ENCODE measurements at places on chromosomes 5 and 9. TPM values are rescaled to one million over a fixed set of nuclear protein-coding genes. Genes with fewer than 3 reads are reported as not detected.
A peak's percentile ranks its signal among the peaks of the same experiment; 100 is the strongest.

- H3K4me3 ChIP-seq = no peak overlapping the region
- H3K27ac ChIP-seq = no peak overlapping the region
- H3K4me1 ChIP-seq = peaks cover under 1% of the 10 kb centered on the region
- no peaks in the 10 kb centered on the region for H3K27me3 ChIP-seq
- peaks cover 1% of the 10 kb centered on the region for H3K36me3 ChIP-seq
Observed at GRCh38 chr5:100516285-100516684, 18.9 kb upstream of the FAM174A start.

DNA sequence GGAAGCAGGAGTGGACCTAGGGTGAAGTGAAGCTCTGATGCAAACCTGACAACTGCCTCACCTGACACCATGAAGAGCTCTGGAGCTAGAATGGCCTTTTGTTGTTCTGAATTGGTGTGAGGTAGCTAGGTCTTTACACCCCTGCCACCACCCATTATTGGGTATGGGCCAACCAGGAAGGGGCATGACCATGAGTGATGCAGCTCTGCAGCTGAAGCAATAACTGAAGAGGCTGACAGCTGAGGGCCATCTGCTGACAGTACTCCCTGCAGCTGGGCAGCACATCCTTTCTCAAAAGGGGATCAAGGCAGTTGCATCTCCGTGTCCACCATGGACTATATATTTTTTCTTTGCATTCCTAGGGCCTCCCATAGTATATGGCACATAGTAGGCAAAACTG is 87.0 kb upstream of the TLE1 start:
- H3K27ac ChIP-seq = no peak overlapping the region
- DNase-seq = no peak

IFNA2 gene
- not detected for total RNA-seq

DNA sequence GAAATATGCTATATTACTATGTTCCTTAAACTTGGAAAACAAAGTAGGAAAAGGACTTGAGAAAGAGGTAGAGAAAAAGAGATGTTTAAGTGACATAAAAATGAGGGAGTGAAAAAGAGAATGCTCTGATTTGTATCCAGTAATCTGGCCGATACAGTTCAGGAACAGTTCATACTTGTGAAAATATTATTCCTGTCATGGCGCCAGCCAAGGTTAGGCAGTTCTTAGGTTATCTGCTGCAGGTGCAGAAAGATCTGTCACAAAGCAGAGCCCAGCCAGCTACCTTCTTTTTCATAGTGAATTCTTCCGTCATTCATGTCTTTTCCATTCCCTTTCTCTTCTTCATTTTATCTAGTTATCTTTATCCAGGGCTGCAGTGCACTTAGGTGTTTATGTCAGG is 256.3 kb downstream of the ADAMTSL1 start:
- no peak for DNase-seq
- no peak overlapping the region for H3K27ac ChIP-seq
- no peaks in the 10 kb centered on the region for H3K36me3 ChIP-seq
- H3K4me1 ChIP-seq = peaks cover 2% of the 10 kb centered on the region
- no peaks in the 10 kb centered on the region for H3K27me3 ChIP-seq
- H3K4me3 ChIP-seq = no peak overlapping the region

DNA sequence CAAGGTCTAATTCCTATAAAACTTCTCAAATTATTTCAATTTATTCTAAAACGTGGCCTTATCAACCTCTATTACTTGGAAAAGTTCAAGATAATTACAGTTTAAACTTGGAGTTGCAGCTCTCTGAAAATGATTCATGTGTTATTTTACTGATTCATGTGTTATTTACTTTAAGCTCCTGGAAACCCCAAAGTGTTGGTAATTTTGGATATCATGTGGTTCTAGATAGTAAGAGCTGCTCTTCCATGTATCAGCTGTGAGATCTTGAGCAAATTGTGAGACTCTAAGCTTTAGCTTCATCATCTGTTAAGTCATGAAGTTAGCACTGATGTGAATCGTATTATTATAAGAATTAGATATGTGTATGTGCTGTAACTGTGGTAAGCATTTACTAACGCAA is 749.2 kb downstream of the TLE4 start:
- no peaks in the 10 kb centered on the region for H3K4me1 ChIP-seq
- H3K27me3 ChIP-seq = no peaks in the 10 kb centered on the region
- H3K36me3 ChIP-seq = no peaks in the 10 kb centered on the region
- no peak overlapping the region for H3K27ac ChIP-seq

SLC4A9 gene
- total RNA-seq = 0.58 TPM

GRCh38 chr9:135584371-135584770 is 22.8 kb downstream of the PAEP start:
- no peak overlapping the region for H3K4me3 ChIP-seq
- H3K27ac ChIP-seq = no peak overlapping the region
- no peaks in the 10 kb centered on the region for H3K4me1 ChIP-seq
- peaks cover 12% of the 10 kb centered on the region for H3K27me3 ChIP-seq

DNA sequence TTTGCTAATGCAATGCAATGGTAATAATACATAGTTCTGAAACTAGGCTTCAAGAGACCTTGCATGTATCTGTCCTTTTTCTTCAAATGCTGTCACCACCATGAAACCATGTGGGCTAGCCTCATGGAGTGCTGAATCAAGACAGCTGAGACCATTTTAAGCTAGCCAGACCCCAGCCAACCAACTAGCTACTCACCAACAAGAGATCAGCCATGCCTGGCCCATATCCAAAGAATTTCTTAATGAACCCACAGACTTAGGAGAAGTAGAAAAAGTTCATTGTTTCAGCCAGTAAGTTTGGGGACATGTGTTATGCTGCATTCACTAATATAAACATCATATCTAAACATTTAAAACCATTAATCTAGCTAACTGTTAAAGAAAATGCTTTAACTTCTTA is 139.8 kb upstream of the EDIL3 start:
- no peak overlapping the region for H3K4me3 ChIP-seq
- no peaks in the 10 kb centered on the region for H3K4me1 ChIP-seq
- no peaks in the 10 kb centered on the region for H3K27me3 ChIP-seq
- no peak overlapping the region for H3K27ac ChIP-seq
- no peaks in the 10 kb centered on the region for H3K36me3 ChIP-seq

DNA sequence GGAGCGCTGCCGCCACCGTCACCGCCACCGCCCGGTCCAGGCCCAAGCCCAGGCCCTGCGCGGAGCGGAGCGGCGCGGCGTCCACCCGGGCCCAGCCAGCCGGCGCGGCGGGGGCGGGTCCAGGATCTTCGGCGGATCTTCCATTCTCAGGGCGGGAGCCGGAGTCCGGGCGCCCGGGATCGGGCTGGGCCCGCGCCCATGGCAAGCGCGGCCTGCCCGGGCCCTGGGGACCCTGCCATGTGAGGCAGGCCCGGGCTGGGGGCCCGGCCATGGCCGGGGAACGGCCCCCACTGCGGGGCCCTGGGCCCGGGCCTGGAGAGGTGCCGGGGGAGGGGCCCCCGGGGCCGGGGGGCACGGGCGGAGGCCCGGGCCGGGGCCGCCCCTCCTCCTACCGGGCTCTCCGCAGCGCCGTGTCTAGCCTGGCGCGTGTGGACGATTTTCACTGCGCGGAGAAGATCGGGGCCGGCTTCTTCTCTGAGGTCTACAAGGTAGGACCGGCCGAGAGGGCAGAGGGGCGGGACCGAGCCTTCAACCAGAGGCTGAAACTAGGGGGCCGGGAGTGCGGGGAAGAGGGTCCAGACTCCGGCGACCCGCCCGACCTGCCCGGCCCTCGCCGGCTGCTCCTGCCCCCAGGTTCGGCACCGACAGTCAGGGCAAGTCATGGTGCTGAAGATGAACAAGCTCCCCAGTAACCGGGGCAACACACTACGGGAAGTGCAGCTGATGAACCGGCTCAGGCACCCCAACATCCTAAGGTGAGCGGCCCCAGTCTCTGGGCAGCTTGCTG is 482 bp downstream of the TESK1 start:
- peaks cover 17% of the 10 kb centered on the region for H3K4me1 ChIP-seq
- H3K27me3 ChIP-seq = no peaks in the 10 kb centered on the region
- no peak for DNase-seq
- peak overlapping the region; percentile 79 for H3K4me3 ChIP-seq
- peaks cover 6% of the 10 kb centered on the region for H3K36me3 ChIP-seq

GRCh38 chr5:104298518-104298917 is 735.9 kb upstream of the NUDT12 start:
- H3K4me1 ChIP-seq = peaks cover 10% of the 10 kb centered on the region
- H3K27me3 ChIP-seq = no peaks in the 10 kb centered on the region
- no peak for DNase-seq
- H3K27ac ChIP-seq = no peak overlapping the region
- H3K36me3 ChIP-seq = peaks cover 2% of the 10 kb centered on the region

DNA sequence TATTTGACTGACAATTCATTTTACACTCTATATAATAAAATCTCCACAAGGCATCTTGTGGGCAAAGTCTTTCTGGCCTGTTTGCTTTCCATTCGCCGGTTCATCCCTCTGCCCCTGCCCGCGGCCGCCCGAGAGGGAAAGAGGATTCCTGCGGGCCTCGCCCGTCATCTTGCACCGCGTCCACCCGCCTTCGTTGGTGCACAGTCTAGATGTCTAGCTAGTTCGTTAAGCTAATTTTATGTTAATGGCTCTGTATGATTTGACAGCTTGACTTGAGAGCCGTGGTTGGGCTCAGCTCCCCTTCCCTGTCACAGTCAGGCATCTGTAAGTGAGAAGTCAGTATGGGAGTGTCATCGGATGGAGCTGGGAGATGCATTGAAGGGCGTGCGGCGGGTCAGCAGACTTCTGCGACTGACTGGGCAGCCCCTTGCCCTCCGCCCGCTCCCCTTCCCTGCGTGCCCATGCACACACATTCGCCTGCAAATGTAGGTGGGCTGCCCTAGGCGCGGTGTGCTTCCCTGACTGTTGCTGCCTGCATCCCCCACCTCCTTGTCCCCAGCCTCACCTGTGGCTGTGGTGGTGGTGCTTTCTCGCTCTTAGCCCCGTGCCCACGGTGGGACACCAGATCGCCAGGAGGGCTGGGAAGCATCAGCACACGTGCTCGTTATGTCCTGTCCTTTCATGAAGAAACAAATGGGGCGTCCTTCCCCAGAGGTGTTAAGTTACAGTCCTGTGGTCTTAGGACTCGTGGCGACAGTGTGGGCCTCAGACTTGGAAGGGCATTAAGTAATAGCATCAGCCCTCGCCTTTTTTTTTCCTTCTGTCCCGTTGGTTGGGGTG is 25.9 kb upstream of the PRDM12 start:
- H3K4me1 ChIP-seq = no peaks in the 10 kb centered on the region
- no peaks in the 10 kb centered on the region for H3K27me3 ChIP-seq
- H3K36me3 ChIP-seq = peaks cover 8% of the 10 kb centered on the region
- H3K27ac ChIP-seq = peak overlapping the region; percentile 60
- H3K4me3 ChIP-seq = no peak overlapping the region

DNA sequence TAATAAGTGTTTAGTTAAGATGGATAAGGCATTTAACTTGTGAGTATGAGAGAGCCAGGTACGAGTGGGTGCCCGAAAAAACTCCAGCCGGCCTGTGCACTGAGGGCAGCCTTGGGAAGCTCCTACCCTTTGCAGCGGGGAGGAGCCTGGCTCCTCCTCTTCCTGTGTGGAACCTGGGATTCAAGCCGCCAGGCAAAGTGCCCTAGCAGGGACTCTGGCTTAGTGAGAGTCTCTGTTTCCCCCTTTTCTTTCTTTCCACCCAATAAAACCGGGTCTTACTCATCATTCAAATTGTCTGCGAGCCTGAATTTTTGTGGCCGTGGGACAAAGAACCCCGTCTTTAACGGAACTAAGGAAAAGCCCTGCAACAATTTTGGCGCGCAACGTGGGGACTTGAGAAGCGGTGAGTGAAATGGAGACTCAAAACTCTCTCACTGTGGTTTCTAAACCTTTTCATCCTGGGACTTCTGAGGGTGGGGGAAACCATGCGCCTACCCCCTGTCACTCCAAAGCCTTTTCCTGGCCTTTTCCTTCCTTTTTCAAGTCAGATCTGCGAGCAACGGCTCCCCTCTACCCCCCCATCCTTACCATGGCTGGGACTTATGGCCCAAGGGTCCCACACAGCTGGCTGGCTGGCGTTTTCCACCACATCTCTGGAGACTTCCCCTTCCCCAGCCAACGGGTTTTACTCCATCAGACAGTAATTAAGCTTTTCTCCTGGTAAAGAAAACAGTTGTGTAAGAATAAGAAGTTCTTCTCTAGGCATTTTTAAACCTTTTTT is 535.7 kb upstream of the ACO1 start:
- no peaks in the 10 kb centered on the region for H3K36me3 ChIP-seq
- H3K4me3 ChIP-seq = no peak overlapping the region
- no peak for DNase-seq
- no peak overlapping the region for H3K27ac ChIP-seq
- H3K4me1 ChIP-seq = no peaks in the 10 kb centered on the region
